ENCODE measurements at places on chromosomes 4 and X.
A peak's percentile ranks its signal among the peaks of the same experiment; 100 is the strongest.

GRCh38 chrX:38462257-38462656 is 99.1 kb upstream of the TSPAN7 start:
- DNase-seq: no peak

DNA sequence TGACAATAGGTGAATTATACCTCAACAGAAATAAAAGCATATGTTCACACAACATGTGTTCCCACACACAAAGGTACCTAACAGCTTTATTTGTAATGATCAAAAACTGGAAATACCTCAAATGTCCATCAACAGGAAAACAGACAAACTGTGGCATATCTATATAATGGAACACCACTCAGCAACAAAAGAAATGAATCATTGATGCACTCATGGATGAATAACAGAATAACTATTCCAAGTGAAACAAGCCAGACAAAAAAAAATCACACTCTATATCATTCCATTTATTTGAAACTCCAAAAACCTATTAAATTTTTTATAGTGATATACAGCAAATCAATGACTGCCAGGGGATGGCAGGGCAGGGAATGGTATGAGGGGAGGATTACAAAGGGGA is 148.1 kb downstream of the PLS3 start:
- no peak for DNase-seq

DNA sequence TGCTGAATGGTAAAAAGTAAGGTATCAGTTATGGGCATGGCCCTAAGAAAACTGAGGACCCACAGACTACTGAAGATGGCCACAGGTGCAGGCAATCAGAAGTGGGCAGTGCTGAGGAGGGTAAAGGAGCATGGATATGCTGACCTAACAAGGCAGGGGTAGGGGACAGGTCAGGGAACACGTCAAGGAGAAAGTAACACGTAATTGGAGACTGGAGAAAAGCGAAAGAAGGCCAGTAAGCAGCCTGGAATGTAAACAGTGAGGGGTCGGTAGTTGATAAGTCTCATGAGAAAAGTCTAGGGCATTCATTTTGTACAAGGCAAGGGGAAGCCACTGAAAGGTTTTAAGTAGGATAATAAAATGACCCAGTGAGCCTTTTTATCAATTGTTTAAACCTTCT is 153.3 kb downstream of the PRDM5 start:
- peak; percentile 69 for DNase-seq

DNA sequence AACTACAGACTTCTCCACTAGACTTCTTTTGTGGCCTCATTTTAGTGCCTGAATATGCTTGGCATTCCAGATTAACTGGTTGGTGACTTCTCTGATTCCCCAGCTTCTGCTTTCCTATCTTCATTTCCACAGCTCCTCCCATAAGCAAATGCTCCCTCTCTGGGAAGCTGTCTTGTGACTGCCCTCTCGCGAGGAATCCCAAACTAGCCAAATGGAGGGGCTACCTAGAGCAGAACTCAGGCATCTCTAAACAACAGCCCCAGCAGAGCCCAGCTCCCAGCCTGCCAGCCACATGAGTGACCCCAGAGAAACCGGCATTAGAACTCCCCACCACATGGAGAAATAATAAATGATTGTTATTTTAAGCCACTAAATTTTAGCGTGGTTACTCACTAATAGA is 7.6 kb upstream of the VEGFD start:
- DNase-seq: no peak

GRCh38 chr4:174592985-174593335 is 70.7 kb upstream of the HPGD start:
- peak; percentile 31 for DNase-seq

DNA sequence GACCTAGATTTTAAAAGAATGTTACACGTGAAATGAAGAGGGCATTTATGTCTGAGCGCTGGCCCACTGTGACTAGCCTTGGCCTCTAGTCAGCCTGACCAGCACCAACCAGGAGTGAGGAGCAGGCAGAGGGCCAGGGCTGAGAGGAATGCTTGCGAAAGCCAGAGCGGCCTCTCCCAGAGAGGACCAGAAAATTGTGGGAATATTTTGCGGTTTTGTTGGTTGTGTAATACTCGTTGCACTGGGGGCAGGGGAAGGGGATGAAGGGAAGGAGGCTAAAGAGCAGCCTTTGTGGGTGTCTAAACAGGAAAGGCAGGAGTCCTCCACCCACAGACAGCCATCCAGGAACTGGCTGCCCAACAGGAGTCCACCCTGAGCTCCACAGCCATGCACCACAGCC is 3.8 kb downstream of the GABRE start:
- DNase-seq: peak; percentile 90
